Stimulated activated CD4-positive, alpha-beta T cell treated with anti-CD3 and anti-CD28 coated beads, Interleukin-12 subunit alpha, Interleukin-12 subunit beta, amount 100 ng/mL, for 24 hours (primary cell): ENCODE measurements at places on chromosomes 16 and 17.
A peak's percentile ranks its signal among the peaks of the same experiment; 100 is the strongest.

DNA sequence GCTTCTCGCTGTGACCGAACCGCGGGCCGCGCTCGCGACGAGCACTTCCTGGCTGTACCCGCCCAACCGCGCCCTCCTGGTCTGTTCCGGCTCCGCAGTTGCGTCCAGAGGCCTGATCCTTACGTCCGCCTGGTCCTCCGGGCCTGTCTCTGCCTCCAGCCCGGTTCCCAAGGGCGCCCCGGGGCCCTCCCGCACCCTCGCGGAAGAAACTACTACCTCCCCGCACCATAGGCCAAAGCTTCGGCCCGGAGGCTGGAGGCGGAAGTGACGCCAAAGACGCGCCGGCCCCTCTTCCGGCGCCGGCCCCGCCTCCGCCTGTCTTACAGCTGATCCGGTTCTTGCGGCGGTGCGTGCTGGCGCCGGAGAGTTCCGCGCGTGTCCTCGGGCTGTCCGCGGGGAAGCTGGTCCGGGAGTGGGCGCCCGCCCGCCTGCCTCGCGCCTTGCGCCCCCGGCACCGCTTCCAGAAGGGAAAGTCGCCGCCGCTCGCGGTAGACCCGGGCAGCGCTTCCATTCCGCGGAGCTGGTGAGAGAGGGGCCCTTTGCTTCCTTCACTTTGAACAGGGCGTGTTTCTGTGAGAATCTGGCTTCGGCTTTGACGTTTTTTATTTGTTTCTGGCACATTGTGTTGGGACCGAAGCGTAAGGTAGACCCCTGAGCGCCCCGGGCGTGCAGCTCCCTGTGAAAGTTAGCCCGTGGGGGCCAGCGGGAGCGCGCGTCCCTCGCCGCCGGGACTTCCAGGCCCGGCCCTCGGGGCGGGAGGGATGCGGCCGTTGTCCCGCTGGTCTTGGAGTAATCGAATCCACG is at the start of gene ZNF778:
TSS of gene ZNF778 (plus strand) at position 316 of the 804 bp plus-strand sequence. CDS start 3,425 bp downstream, outside the sequence.
- DNase-seq, result peak; percentile 68

DNA sequence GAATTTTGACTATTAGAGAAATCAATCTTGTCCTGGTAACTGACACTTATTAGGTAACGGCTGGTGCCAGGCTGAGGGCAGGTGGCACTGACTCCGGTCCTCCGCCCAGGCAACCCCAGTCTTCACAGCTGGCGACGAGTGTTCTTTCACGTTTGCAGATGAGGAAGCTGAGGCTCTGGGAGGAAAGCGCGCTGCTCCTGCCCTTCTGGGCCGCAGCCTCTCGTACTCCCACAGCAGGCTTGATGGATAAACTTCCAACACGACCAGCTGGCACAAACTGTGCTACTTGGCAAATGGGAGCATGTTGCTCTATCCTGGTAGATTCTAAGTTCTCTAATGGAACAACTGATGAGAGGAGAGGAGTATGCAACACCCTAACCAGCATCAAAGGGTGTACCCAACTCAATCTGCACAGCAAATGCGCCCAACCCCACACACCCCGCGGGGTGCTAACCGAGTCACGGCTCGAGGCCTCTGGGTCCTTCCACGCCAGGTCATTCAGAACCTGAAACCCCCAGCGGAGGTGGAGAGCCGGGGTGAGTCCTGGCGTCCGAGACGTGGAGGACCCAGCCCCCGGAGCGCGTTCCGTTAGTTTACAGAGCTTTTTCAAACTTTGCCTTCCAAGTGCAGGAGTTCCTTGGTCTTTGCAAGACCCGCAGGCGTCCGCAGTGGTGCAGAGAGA is 477 bp upstream of the SLC47A1 start:
- no peak for DNase-seq

GRCh38 chr17:6669479-6670212 is 18.1 kb downstream of the C17orf100 start:
- DNase-seq, result no peak

- no peak for DNase-seq
These were observed 77.6 kb downstream of the CCDC182 start for GRCh38 chr17:57667461-57667923.

GRCh38 chr16:21645261-21645721 is 7.1 kb downstream of the IGSF6 start:
- DNase-seq, result no peak

DNA sequence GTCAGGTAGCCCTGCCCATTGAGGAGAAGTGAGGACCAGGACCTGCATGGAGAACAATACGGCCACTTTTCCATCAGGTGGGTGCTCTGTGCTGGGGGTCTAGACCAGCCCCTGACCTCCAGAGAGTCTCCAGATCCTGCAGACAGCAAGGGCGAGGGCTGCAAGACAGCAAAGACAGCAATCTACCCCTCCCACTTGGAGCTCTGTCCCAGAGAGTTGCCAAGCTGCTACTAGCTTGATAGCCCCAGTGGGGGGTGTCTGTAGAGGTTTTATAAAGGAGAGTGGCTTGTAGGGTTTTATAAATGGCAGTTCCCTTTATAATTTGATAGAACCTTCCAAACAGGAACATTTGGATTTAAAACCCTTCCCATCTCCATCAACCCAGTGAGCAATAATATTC is 16.7 kb upstream of the SLFN11 start:
- no peak for DNase-seq

GRCh38 chr16:71919035-71919434 is 23.7 kb downstream of the IST1 start:
- DNase-seq, result no peak

DNA sequence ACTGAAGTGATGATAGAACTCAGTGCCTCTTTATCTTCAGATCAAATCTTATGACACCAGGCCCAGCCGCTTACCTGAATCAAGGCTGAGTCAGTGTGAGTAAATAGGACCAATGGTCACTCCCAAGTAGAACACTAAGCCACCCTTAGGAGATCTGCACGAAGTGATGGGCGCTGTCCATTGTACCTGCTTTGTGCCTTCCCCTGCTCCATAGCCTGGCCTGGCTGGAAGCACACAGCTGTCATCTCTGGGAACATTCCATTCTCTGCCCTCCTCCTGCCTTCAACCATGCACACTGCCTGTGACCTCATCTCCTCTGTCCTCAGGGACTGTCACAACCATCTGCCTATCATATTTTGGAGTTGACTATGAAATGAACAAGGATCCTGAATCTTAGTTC is 279.5 kb upstream of the ASIC2 start:
- no peak for DNase-seq

DNA sequence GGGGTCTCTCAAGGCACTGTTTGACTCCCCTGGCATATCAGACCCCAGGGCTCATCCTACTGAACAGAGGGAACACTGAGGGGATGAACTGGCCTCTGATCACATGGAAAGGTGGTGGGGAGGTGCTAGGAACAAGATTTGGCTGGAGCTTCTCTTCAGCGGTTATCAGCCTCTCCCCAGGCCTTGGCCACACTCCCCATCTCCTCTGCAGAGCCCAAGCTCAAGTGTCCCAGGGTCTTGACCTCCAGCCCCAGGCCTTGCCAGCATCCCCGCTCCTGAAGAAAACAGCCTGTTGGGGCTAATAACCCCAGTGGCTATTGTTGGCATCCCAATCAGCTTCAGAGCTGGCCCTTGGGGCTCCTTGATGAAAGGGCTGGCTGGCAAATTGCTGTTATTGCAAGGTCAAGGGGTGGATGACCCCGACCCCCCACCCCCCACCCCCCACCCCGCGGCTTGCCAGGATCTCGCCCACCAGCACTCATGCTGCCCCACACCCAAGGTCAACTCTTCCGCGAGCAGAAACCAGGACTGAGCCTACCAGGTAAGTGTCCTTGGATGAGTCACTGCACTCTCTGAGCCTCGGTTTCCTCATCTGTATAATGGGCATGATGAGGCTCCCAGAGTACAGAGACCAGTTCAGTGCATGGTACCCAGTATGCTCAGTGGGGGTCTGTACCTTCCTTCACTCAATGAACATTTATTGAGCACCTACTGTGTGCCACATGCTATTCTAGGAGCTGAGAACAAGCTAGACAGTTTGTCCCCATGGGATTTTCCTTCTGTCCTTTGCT is 18.8 kb upstream of the FAM83G start:
- no peak for DNase-seq

DNA sequence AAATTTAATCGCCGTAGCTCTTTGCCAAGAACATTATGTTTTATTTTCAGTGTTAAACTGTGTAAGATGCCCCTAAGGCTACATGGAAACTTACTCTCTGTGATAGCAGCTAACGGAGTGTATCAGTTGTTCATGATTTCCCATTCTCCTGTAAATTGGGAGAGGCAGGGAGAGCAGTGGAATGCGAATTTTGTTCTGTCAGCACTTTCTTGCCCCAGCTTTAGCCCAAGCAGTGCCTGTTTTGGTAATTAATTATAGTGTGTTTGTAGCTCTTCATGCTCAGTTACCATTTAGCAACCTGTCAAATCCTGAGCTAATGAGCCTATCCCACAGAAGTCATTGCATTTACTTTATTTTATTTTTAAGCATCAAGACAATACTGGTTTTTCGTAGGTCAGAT is 475.1 kb upstream of the RBFOX1 start:
- DNase-seq, result no peak

GRCh38 chr17:64056269-64057005 is 36.0 kb upstream of the ICAM2 start:
- no peak for DNase-seq

DNA sequence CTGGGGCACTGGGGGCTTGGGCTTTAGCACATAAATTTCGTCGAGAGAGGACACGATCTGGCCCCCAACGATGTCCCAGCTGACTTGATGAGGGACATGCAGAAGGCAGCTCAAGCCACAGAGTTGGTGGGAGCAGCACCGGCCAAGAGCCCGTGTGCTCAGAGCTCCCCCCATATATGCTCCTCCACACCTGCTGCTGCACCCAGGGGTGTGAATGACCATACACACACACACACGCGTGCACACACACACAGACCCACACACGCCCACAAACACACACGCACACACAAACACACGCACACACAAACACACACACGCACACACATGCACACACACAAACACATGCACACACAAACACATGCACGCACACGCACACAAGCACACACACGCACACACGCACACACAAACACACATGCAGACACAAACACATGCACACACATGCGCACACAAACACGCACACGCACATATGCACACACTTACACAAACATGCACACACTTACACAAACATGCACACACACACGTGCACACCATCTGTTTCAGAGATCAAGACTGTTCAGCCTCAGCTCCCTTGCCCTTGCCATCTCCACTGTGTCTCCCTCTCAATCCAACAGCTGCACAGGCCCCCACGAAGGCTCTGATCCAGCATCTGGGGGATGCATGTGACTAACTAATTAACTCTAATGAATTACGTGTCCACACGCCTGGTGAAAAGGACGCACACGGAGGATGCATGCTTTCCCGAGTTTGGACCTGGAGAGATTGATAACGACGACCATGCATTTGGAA is 85.6 kb upstream of the TNRC6C start:
- no peak for DNase-seq

- no peak for DNase-seq
These were observed 11.8 kb downstream of the PDZD9 start for GRCh38 chr16:21989133-21989532.

GRCh38 chr17:81428948-81429774 is 33.9 kb downstream of the BAHCC1 start:
- no peak for DNase-seq

DNA sequence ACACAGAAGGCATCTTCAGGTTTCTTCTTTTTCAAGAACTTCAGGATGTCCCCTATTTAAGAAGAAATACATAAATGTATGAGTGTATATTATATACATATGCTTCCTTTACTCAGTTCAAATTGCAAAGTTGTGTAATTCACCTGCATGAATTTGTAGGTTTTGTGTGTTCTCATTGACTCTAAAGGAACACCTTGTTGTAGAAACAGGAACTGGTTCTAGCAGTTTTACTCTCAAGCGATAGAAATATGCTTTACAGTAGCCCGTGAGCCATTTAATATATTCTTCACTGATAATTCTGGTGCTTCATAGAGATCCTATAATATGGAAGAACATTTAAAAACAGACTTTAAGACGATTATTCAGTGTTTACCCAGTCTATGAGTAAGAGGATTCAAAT is 53.3 kb upstream of the LRRC37A3 start:
- DNase-seq, result no peak

- peak; percentile 14 for DNase-seq
These were observed 30.0 kb downstream of the TBC1D16 start for GRCh38 chr17:80005360-80006338.

DNA sequence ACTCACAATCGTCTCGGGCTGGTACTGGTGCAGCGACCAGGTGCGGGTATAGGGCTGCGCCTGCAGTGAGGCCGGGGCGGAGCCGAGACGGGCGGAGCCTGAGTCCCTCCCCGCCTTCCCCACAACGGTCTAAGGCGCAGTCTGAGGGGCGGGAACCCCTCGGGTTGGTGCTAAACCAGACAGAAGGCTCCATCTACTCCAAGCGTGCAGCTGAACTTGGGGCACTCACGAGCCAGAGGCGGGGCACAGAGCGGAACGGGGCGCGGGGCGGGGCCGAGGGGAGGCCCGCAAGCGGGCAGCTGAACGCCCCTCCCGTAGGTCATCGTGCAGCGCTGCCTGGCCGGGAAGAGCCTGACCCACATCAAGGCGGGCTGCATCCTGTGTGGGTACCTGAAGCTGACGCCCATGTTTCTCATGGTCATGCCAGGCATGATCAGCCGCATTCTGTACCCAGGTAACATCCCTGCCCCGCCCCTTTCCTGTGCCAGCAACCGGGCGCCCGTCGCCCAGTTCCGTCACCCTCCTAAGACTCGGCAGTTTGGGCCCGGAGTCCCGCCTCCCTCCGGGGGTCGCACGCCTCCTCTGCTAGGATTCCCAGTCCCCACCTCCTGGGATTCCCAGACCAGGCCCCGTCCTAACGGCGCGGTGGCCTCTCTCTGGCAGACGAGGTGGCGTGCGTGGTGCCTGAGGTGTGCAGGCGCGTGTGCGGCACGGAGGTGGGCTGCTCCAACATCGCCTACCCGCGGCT is 5.0 kb downstream of the SLC5A2 start:
- peak; percentile 32 for DNase-seq

DNA sequence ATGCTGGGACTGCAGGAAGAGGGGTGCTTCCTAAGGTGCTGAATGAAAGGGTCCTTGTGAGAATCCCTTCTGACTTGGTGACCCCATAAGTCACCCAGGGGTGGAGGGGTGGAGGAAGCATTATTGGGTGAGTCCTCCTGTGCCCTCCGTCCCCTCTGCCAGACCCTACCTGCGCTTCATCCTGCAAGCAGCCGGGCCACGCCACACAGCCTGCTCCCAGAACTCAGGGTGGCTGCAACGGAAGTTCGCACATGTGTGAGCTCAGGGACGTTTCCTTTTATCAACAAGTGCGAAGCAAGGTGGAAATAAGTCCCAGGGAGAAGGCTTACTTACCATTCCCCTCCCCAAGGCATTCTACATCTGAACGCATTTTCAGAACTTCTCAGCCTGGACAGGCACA is 40.9 kb downstream of the COX4I1 start:
- no peak for DNase-seq

- DNase-seq, result no peak
These were observed 71.9 kb upstream of the GAS7 start for GRCh38 chr17:10270258-10270657.

GRCh38 chr16:8763899-8764298 is 33.5 kb downstream of the TMEM186 start:
- DNase-seq, result no peak

- no peak for DNase-seq
These were observed 135.0 kb downstream of the BRIP1 start for GRCh38 chr17:61728297-61728836.

- no peak for DNase-seq
These were observed 10.8 kb downstream of the SSH2 start for GRCh38 chr17:29918922-29919856.
